T1000 (cell line): ENCODE measurements at places on chromosomes 6 and 20.
A peak's percentile ranks its signal among the peaks of the same experiment; 100 is the strongest.

- no peak for DNase-seq
Observed at GRCh38 chr20:42652266-42652665, 537.4 kb downstream of the PTPRT start.

GRCh38 chr6:54108271-54108670 is 3.0 kb upstream of the MLIP start:
- no peak for DNase-seq

DNA sequence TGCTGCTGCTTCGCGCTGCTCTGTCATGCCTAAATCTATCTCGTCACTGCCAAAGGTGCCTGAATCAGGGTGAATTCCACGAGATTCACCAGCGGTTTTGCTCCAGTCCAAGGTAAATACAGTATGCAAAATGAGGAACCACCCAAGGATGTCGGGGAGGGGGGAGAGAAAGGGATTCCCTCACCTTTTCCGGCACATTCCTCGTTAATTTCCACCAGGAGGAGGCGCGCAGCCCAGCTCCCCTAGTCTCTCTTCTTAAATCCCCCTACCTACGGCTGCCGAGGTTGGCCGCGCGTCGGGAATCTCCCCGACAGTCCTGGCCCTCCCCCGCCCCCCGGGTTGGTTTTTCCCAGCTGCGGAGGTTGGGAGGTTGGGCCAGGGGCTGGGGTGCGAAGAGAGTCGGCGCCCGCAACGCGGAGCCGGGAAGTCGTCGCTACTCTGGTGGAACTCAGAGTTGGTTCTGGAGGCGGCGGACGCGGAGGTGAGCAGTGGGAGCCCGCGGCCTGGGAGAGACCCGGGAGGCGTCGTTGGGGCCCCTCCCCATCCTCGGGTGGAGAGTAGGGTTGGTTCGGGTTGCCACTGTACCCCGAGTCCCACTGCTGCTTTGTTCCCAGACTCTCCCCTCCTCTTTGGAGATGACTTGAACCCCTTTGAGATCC is at the start of gene TPBG:
Gene TPBG, plus strand, starts transcription at position 390 of the 659 bp plus-strand sequence. CDS start 1,145 bp downstream, outside the sequence.
- DNase-seq = peak; percentile 72

DNA sequence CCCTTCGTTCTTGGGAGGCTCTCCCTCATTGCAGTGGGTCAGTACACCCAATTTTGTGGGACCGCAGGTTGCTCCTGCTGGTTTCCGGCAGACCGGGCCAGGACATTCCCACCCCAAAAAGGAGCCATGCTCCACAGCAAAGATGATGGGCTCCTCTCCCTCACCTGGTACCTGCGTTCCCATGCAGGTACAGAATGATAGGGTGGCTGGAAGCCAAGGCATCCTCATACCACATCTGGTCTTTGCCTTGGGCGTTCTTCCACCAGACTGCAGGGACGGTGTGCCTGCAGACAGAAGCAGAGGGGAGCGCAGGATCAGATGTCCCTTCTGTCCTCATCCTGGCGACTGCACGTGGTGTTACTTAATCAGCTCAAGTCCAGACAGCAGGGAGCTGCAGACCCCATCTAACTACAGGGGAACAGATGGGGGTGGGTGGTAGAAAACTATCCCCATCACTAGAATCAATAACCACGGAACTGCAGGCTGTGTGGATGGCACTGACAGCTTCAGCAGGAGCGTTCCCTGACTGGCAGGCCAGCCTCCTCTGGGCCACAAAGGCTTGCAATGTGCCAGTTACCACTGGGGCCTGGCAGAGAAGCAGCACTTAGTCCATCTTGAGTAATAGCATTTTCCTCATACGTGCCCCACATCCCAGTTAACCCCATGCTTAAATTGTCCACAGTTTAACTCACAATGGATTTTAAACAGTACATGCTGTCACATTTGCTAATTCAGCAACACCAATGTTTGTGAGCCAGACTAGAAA is 70.4 kb downstream of the ABHD12 start:
- no peak for DNase-seq

DNA sequence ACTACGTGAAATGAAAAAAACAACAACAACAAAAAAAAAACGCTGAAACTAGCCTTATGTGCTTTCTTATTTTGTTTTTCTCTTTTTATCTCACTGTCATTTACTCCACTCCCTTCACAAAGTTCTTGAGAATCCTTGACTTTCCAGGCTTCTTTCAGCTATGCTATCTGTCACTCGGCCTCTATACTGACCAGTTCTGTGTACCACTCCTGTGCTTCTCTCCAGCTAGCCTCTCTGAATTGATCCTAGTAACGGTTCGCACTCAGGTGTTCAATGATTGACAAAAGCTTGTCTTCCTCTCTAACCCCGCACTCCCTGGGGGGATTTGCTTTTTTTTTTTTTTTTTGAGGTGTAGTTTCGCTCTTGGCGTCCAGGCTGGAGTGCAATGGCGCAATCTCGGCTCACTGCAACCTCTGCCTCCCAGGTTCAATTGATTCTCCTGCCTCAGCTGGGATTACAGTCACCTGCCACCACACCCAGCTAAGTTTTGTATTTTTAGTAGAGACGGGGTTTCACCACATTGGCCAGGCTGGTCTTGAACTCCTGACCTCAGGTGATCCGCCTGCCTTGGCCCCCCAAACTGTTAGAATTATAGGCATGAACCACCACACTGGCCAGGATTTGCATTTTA is 31.8 kb downstream of the MLIP start:
- no peak for DNase-seq

GRCh38 chr6:13053006-13053461 is 275.3 kb downstream of the TBC1D7 start:
- no peak for DNase-seq

- DNase-seq = peak; percentile 49
Observed at GRCh38 chr6:108835218-108835850, 12.9 kb upstream of the ARMC2 start.

- no peak for DNase-seq
Observed at GRCh38 chr20:19995220-19995863, 21.8 kb upstream of the NAA20 start.

- no peak for DNase-seq
Observed at GRCh38 chr6:16286151-16286522, 47.8 kb downstream of the GMPR start.

DNA sequence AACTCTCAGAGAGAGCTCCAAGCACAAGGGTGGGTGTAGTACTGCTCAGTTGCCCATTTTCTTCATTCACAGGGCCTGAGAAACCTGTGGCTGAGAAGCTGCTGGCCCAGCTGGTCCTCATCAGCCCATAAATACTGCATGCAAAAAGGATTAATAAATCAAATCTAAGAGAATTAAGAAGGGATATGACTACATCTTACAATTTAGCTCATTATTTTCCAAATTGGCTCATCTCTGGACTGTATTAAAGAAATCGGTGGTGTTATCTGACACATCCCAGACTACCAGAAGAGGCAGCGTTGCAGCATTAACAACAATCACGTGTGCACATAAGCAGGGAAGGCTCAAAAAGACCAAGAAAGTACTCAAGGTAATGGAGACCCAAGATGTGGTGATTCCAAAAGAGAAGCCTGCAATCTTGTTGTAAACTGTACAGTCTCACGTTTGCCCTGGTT is 90.7 kb downstream of the CD24 start:
- DNase-seq = no peak

DNA sequence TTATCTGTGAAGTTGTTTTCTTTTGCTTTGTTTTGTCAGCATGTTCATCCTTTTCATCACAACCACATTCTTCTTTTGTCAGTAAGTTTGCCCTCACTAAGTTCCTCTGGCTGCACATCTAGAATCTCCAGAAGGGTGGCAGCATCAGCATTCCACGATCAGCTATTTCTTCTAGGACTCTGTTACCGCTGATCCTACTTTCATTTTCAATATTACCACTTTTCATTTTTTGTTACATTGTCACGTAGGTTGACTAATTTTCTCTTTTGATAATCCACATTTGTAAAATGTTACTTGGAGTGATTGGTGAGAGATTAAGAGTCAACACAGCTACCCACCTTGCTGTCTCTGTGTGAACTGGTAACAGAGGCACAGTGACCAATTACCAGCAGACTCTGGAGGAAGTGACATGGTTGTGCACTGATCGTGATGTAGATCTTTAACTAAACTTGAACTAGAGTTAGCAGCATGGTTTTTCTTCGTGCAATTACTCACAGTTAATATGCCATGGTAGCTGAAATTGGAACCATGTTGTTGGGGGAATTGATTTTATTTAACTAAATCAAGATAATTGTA is 307.9 kb upstream of the SLC35B3 start:
- no peak for DNase-seq

GRCh38 chr6:159645640-159646039 is 47.4 kb downstream of the SOD2 start:
- no peak for DNase-seq

DNA sequence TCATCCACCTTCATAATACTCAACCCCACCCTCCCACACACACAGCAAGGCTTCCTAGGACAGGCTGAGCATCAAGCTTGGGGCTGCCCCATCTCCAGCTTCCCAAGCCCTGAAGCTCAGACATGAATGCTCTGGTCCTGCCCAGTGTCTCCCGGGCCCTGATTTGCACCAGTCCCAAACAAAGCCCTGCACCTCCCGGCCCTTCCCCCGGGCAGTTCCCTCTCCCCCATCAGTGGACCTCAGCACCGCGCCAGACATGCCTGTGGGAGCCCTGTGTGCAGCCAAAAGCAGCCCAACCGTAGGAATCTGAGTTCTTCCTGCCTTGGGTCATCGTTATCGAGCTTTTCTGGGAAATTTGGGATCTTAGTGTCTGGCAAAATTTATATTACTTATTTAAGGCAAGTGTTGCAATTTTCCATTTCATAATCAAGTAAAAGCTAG is 63.5 kb downstream of the THBS2 start:
- DNase-seq = no peak

DNA sequence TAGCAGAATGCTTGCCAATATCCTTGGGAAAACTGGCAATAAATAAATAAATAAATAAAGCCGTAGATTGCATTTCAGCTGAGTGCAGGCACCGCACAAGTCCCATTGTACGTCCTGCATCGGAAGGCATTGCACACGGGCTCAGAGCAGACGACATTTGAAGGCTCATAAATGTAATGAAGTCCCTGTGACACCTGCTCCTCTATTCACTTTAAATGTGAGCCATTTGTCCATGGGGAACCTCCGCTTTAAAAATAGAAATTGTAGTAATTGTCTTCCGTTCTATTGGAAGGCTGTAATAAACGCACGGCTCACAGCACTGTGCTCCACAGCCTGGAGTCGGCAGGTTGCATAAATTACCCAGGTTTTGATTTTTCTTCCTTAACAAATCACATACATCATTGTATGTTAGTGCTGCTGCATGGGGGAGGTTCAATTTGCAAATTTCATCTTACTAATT is 32.6 kb downstream of the MYT1 start:
- no peak for DNase-seq

DNA sequence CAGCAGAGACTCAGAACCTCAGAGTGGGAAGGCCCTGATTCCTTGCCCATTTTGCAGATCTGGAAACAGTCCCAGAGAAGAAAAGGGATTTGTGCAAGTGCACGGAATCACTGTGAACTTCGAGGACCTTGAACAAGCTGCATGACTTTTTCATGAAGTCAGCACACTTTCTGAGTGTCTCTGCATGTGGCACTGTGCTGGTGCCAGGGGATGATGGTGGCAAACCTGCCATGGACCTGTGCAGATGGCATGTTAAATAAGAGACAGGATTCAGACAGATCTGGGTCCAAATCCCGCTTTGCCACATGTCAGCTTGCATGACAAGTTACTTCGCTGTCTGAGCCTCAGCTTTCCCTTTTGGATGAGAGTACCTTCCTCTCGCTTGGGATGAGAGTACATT is 26.8 kb downstream of the ZNF831 start:
- DNase-seq = no peak

DNA sequence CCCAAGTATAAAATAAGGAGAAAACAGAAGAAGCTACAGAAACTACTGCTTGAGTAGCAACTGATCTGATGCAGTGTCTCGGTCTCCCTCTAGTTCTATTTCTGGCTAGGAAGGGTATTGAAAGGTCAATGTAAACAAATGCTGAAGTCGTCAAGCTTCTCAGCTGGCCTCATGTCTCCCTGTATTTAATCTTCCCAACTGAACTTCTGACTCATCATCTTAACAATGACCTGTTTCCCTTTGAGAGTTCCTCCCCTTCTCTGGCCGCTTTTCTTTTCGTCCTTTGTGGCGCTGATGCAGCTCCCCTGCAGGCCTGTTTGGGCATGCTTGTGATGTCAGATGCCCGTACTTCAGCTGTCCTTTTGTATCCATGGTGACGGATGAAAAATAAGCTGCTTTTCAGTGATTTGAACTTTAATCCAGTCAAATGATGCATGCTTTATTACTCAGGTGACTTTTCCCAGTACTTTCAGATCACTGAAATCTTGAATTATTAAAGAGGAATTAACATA is 7.8 kb upstream of the LCA5 start:
- DNase-seq = peak; percentile 81

DNA sequence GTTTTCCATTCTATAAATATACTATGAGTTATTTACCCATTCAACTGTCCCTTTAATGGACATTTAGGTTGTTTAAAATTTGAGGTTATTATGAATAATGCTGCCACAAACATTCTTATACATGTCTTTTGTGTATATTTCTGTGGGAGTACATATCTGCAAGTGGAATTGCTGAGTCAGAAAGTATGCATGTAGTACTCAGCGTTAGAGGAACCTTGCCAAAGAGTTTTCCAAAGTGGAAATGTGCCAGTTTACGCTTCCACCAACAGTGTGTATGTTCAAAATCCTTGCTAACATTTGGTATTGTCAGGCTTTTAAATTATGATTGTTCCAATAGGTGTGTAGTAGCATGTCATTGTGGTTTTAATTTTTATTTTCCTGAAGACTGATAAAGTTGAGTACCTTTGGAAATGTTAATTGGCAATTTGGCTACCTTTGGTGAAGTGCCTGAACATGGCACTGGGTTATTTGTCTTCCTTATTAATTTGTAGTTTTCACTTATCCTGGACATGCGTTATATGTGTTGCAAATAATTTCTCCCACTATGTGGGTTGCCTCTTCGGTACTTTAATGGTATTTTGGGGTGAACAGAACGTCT is 341.2 kb downstream of the CD83 start:
- no peak for DNase-seq

- no peak for DNase-seq
Observed at GRCh38 chr6:79589701-79590100, 41.4 kb upstream of the SH3BGRL2 start.

GRCh38 chr6:44086931-44087574 is 40.2 kb downstream of the MRPL14 start:
- no peak for DNase-seq

- no peak for DNase-seq
Observed at GRCh38 chr20:51926670-51927305, 124.5 kb upstream of the SALL4 start.

DNA sequence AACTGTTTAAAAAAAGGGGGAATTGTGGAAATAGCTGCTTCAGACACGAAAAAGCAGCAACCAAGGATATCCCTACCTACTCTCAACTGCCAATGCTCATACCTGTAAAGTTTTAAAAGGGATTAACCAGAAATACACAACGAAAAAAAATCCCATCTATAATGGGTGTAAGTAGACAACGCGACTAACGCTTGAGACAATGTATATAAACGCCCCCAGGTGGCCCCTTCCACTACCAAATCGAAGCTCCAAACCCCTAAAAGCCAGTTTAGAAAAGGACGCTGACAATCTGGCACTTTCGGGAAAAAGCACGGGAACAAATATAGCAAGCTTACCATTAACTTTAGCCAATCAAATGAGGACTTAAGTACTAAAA is 94.5 kb upstream of the BTN3A2 start:
- no peak for DNase-seq
